CD8-positive, alpha-beta T cell (primary cell): ENCODE measurements at places on chromosomes 1 and 21.
A peak's percentile ranks its signal among the peaks of the same experiment; 100 is the strongest.

GRCh38 chr21:36913247-36914169 is 53.0 kb downstream of the HLCS start:
- no peak for DNase-seq

DNA sequence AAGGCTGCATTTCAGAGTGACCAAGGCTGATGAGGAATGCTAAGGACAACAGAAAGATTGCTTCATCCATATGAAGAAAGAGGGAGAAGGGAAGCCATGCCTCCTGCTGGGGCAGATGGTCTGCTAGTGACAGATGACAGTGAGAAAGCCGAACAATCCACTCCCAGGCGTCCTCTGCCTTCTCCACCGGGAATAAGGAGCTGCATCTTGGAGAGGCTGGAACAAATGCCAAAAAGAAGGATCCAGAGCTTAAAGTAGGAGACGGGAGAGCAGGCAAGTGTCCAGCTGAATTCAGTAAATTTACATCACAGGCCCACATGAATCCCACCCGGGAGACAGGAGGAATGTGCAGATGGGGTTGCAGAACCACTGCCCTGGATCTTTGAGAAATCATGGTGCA is 33.4 kb downstream of the DDX20 start:
- DNase-seq = peak; percentile 15

DNA sequence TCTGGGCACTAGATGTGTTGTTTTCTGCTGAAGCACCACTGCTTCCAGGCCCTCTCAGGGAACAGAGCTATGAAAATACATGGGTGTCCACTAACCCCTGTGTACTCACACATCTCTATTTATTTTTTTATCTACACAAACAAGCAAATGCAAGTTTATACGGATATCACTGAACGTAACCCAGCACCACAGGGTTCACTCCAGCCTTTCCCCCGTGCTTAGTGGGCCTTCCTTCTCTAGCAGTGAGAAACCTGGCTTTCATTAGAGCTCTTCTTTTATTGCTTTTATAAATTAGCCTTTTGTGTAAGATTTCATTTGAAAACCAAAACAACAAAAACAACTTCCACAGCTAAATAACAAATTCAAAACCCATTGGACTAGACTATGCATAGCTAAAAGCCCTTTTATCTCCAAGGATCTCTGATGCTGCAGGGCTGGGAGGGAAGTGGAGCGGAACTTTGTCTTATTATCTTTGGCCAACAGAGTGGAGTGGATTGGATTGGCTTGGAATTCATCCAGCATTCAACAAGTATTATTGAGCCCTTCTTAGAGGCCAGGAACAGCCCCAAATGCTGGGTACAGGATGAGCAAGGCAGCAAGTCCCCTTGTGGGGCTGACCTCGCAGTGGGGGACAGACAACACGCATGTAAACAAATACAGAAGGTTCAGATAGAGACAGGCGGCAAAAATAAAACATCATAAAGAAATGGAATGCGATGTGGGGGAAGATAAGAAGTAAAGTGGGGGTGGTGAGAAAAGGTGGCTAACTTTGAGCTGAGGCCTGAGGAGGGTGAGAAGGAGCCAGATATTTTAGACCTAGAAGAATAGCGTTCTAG is 371.8 kb upstream of the POU3F1 start:
- no peak for DNase-seq

DNA sequence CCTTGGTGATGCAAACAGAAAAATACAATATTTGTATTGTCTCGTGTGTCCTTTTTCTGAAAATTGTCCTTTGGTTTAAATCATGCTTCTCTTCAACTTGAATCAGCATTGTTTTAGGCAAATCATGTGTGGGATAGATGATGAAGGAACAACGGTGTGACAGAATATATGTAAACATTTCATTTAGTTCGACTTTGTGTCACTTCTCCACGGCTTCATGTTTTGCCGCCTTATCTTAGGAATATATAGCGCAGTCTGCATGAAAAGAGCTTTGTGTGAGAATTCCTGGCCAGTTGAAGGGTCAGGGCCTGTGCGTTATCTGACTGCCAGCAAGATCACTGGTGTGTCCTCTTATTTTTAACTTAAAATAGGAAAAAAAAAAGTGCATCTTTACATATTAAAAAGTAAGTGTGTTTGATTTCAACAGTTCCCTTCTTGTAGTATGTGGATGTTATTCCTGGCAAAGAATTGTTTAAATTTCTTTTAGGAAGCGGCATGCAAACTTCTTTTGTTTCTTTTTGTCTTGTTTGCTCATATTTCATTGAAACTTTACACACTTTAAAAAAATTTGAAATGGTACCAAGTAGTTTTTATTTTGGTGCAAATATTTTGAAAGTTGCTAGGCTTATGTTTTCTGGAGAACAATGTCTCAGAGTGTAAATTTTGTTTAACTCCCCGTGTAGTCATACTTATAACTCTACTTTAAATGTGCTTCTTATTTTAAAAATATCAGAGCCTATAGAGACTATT is 465.2 kb downstream of the USP25 start:
- DNase-seq = no peak

- no peak for DNase-seq
These were observed 953.2 kb downstream of the BRINP3 start for GRCh38 chr1:189524501-189524900.

GRCh38 chr1:209421186-209421585 is 162.3 kb upstream of the CAMK1G start:
- DNase-seq = no peak

- no peak for DNase-seq
These were observed 166.7 kb downstream of the TTLL7 start for GRCh38 chr1:83832194-83832593.

DNA sequence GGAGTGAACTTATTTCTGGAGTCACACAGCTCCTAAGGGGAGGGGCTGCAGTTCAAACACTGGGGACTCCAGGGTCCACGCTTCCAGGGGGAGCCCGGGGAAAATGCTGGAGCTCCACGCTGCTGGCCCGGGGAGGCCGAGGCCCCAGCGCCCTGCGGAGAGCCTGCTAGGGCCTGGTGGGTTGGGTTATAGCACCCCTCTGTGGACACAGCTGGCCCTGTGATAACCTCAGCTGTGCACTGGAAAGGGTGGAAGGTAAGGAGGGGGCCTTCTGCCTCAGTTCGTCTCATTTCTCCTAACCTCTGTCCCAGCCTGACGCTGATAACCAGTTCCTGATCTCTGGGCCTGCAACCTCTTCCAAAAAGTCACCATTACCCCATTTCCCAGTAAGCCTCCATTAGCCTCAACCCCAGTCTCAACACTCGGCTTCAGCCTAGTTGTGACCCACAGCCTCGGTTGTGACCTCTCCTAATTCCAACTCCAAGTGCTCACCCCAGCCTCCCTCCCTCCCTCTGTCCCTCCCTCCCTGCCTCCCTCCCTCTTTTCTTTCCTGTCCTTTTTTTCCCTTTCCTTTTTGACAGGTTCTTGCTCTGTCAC is 7.1 kb downstream of the NBL1 start:
- DNase-seq = peak; percentile 54

DNA sequence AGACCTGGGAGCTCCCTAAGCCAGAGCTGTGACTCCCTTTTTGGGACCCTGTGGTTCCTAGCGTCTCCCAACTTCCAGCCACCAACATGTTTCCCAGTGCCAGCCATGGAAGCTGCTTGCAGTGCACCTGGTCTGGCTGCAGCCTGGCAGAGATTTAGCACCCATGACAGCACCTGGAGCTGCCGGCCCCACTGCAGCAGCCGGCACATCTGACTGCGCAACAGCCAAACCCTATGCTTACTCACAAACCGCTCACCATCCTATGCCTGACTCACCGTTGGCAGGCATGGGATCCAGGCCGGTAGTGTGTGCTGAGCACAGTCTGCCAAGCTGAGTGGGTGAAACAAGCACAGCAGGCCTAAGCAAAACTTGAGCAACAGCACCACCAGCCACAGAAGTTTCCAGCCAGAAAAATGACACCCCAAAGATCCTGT is 435.9 kb upstream of the PRMT6 start:
- no peak for DNase-seq

- peak; percentile 82 for DNase-seq
These were observed 9.1 kb downstream of the IFI6 start for GRCh38 chr1:27662707-27663393.

GRCh38 chr1:65001231-65001792 is 35.0 kb upstream of the JAK1 start:
- DNase-seq = peak; percentile 89

DNA sequence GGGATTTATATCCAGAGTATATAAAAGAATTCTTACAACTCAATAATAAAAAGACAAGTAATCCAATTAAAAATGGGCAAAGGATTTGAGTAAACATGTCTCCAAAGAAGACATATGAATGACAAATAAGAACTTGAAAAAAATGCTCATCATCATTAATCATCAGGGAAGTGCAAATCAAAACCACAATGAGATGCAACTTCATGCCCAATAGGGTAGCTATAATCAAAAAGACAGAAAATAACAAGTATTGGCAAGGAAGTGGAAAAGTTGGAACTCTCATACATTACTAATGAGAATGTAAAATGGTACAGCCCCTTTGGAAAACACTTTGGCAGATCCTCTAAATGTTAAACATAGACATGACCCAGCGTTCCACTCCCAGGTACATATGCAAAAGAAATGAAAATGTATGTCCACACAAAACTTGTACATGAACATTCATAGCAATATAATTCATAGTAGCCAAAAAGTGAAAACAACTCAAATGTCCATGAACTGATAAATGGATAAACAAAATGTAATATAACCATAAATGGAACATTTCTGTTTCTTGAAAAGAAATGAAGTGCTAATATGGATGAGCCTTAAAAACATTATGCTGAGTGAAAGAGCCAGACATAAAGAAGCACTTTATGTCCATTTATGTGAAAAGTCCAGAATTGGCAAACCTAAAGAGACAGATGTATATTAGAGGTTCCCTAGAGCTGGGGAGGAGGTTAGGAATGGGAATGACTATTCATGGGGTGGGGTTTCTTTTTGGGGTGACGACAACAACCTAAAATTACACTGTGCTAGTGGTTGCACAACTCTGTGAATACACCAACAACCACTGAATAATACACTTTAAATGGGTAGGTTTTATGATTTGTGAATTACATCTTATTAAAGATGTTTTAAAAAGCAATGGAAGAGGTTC is 259.7 kb downstream of the RHOU start:
- DNase-seq = no peak

- DNase-seq = no peak
These were observed 35.9 kb downstream of the FCER1A start for GRCh38 chr1:159338018-159338417.

DNA sequence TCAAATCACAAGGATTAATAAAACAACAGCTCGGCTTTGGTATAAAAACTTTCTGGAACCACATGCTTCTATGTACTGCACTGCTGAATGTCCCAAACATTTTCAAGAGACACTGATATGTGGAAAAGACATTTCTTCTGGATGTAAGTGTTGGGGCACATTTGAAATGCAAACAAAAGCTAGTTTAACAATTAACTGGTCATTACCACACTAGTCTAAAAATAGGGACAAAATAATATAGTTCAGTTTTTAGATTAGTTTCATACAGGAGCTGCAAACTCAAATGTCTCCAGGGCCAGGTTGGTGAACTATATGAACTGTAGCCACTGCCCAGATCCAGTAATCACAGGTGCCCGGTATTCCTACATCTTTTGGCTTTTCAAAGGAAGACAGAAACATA is 3.2 kb downstream of the IL23R start:
- DNase-seq = no peak

- DNase-seq = peak; percentile 35
These were observed 801 bp downstream of the EPRS1 start for GRCh38 chr1:220045356-220046051.

DNA sequence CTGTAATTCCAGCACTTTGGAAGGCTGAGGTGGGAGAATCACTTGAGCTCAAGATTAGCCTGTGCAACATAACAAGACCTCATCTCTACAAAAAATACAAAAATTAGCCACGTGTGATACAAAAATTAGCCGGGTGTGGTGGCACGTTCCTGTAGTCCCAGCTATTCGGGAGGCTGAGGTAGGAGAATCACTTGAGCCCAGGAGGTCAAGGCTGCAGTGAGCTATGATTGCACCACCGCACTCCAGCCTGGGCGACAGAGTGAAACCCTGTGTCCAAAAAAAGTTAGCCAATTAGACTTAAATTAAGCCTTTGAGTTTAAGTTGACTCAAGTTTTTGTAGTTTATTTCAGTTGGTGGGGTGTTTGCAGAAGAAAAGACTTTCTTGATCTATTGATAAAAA is 11.8 kb downstream of the CXADR start:
- no peak for DNase-seq

GRCh38 chr1:68808351-68808750 is 311.5 kb upstream of the DEPDC1 start:
- DNase-seq = no peak

- no peak for DNase-seq
These were observed 58.2 kb downstream of the TBX19 start for GRCh38 chr1:168338589-168339503.

GRCh38 chr1:160296036-160296435 is 11.1 kb upstream of the PEX19 start:
- no peak for DNase-seq

DNA sequence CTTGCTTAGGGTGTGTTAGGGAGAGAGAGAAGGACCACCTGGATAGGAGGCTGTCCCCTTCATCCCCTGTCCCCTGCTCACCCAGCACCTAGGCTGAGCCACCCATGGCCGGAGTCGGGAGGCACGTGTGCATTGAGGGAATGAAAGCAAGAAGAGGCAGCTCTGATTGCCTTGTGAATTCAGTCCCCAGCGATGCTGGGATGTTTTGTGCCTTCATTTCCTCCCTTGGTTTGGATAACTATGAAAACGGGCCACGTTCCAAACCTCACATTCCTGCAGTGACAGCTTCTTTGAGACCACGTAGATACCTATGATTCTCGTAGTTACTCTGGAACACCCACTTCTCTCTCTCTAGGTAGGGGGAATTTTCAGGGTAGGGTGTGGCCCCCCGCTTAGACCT is 67.1 kb downstream of the MAN1C1 start:
- no peak for DNase-seq

- DNase-seq = no peak
These were observed 3.4 kb downstream of the S100A10 start for GRCh38 chr1:151990058-151990855.

DNA sequence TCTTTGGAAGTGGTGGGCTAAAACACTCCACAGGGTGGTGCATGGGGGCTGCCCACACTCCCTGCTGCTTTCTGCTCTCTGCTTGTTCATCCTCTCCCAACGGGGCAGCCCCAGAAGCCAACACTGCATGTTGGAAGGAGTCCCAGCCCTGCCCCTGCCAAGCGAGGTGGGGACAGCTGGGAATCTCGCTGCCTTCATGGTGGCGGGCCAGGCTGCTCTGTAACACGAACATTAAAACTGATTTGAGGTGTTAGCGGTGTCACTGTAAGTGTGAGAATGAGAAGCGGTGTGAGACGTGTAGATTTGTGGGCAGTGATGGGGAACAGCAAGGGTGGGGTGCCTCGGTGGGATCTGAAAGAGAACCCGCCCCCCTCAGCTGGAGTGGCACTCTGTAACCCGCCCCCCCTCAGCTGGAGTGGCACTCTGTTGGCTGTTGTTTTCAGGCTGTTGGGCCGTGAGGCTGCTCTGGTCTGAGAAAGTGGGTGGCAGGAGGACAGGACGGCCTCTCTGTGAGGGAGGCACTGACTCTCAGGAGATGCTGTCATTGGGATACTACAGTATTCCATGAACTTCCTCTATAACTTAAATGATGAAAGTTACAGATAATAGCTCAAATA is 80.9 kb downstream of the PCBP3 start:
- no peak for DNase-seq

GRCh38 chr1:115873184-115873583 is 32.3 kb upstream of the NHLH2 start:
- no peak for DNase-seq

GRCh38 chr1:117581391-117581943 is 24.4 kb upstream of the TENT5C start:
- DNase-seq = no peak

GRCh38 chr1:111154021-111154999 is 14.3 kb downstream of the CEPT1 start:
- no peak for DNase-seq
